ENCODE measurements at places on chromosomes 12 and 14.

GRCh38 chr14:36723530-36723929, 61.9 kb downstream of the PAX9 start:
- no peak for DNase-seq

- no peak for DNase-seq
These were observed 2.1 kb downstream of the KCNC2 start for GRCh38 chr12:75207338-75208083.

DNA sequence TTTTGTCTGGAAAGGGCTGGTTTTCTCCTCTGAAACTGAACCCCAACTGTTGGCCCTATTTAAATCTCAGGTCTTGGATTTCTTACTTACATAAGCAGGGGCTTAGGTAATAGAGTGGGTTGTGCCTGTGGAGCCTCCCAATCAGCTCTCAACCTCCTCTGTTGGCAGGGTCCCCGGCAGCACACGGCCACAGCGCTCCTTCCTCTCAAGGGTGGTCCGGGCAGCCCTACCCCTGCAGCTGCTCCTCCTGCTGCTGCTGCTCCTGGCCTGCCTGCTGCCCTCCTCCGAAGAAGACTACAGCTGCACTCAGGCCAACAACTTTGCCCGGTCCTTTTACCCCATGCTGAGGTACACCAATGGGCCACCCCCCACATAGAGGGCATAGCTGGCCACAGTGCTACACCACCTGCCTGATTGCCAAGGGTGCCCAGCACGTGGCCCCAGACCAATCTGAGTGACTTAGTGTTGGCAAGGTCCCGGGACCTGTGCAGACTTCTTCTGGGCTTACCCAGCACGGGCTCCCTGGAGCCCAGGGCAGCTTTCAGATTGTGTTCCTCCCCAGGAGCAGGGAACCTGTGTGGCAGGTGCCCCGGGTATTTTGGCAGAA, 68.9 kb downstream of the ESR2 start:
- no peak for DNase-seq

- peak; percentile 24 for DNase-seq
These were observed 84.3 kb upstream of the TTC7B start for GRCh38 chr14:90900476-90901083.

- DNase-seq = peak; percentile 33
These were observed 147.8 kb upstream of the KRR1 start for GRCh38 chr12:75658901-75659823.

GRCh38 chr12:955939-956338, 6.4 kb upstream of the RAD52 start:
- DNase-seq = no peak

GRCh38 chr14:25350021-25350420, 300.1 kb upstream of the STXBP6 start:
- no peak for DNase-seq

- DNase-seq = no peak
These were observed 76.1 kb downstream of the STON2 start for GRCh38 chr14:81324011-81324410.

GRCh38 chr12:119725523-119725922, 57.6 kb downstream of the PRKAB1 start:
- DNase-seq = no peak

DNA sequence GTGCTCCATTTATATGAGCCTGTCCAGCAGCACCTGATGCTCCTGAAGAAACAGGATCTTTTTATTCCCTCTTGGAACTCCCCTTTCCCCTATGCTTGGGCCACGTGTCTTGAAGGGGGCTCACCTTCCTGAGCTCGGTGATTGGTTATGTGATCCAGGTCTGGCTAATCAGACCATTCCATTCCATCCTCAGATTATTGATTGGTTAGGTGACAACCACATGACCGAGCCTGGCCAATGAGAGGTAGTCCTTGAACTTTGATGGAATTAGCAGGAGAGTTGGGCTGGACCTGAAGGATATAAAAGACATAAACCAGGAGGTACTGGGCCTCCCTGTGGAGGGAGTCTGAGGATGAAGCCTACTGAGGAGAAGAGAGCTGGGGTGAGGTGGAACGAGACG, 216.6 kb upstream of the LHX5 start:
- no peak for DNase-seq

DNA sequence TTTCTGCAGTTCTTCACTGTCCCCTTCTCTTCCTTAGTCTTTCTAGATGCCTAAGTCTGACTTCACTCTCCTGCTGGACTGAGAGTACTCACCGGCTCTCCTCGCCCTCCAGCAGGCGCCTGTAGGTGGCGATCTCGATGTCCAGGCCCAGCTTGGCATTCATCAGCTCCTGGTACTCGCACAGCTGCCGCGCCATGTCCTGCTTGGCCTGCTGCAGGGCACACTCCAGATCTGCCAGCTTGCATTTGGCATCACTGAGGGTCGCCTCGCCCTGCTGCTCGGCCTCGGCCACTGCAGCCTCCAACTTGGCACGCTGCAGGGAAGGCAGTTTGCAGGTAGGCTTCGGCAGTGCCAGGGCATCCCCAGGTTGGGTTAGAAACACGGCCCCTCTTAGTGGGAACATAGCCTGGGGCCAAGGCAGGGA, 5.2 kb downstream of the KRT84 start:
- DNase-seq = peak; percentile 17

GRCh38 chr14:43503508-43503907, 1003.6 kb downstream of the FSCB start:
- DNase-seq = no peak

- DNase-seq = no peak
These were observed 33.3 kb upstream of the GCH1 start for GRCh38 chr14:54935958-54936357.

GRCh38 chr12:119601877-119602733, 8.5 kb downstream of the TMEM233 start:
- no peak for DNase-seq

DNA sequence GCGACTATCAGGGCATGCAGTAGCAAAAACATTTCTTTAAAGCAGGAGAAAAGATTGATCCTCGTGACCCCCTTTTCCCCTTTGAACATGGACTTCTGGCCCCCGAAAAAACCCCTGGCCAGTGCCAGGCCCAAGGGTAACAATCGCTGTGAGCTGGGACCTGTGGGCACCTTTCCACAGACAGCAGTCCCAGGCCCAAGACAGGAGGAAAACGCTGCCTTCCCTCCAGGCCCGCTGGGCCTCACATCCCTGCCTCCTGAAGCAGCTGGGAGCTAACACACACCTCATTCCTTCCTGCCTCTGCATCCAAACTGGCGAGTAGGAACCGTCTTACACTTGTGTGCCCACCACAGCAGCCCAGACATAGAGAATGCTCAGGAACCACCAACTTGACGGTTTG, 1.2 kb downstream of the VWF start:
- DNase-seq = no peak

GRCh38 chr12:11628353-11628752, 21.1 kb upstream of the ETV6 start:
- no peak for DNase-seq

GRCh38 chr14:24734917-24735500, 101.0 kb upstream of the GZMB start:
- peak; percentile 57 for DNase-seq

- no peak for DNase-seq
These were observed 666.8 kb upstream of the TMEM132C start for GRCh38 chr12:127600211-127600610.

DNA sequence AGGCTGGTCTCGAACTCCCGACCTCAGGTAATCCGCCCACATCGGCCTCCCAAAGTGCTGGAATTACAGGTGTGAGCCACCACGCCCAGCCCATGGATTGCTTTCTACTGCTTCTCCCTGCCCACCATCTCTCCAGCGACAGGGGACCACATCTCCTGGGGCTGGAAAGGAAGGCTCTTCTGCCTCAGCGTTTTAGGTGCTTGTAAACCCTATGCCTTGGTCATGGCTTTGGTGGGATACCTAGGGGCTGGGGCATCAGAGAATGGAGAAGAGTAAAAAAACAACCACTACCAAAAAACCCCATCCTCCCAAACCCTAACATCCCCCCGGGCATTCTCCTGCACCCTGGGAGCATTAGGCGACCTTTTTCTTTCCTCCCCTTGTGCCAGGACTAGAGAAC, 1.1 kb upstream of the TMEM121 start:
- no peak for DNase-seq

GRCh38 chr14:65228956-65229747, 126.8 kb upstream of the MAX start:
- no peak for DNase-seq

GRCh38 chr12:100935929-100936328, 141.4 kb downstream of the ANO4 start:
- DNase-seq = no peak

GRCh38 chr14:94770251-94770749, 387 bp upstream of the GSC start:
- DNase-seq = no peak

GRCh38 chr12:113651662-113652061, 180.0 kb upstream of the LHX5 start:
- no peak for DNase-seq

- peak; percentile 45 for DNase-seq
These were observed 325 bp upstream of the CLIP1 start for GRCh38 chr12:122422730-122423257.

DNA sequence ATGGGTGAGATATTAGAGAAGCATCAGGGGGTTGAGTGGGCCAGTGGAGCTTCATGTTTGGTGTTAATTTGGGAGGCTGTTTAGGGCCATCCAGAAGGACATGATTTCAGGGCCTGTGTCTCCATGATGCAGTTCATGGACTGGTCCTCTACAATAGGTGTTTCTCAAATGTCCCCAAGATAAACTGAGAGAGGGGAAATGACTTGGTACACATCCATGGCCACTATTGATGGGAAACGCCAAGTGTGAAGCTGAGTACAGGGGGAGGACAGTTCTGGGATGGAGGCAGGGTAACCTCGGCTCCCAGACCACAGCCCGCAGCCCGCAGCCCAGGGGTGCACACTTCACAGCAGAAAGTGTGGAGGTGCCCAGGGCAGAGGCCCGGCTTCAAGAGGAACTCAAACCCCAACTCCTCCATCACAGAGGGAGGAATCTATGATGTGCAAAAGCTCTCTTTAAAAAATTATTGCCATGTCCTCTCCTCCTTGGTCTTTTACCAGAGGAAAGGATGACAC, 33.3 kb downstream of the CACNA2D4 start:
- DNase-seq = no peak

GRCh38 chr12:6367065-6367968, 8.0 kb downstream of the SCNN1A start:
- peak; percentile 88 for DNase-seq

GRCh38 chr12:48285751-48286650, 64.7 kb downstream of the ZNF641 start:
- no peak for DNase-seq

GRCh38 chr12:10191865-10192264, 13.0 kb downstream of the TMEM52B start:
- DNase-seq = no peak

DNA sequence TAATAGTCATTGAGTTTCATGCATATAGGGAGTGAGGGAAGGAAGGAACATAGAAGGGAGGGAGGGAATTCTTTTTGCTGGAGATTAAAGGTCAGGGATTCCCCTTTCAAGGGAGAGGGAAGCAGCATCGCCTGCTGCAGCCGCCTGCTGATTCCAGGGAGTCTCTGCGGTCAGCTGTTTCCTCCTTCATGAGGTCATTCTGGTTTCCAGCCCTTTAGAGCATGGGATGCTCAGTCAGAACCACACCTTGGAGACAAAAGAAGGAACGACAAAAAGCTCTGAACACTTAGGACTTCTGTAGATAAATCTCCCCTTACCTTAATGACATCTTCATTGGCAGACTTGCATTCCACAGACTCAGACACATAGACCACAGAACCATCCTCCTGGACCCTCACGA, 923.0 kb upstream of the TMEM132C start:
- no peak for DNase-seq

- no peak for DNase-seq
These were observed 173.4 kb upstream of the NTF3 start for GRCh38 chr12:5258498-5258897.

GRCh38 chr14:36820901-36821300, 159.2 kb downstream of the PAX9 start:
- DNase-seq = no peak

DNA sequence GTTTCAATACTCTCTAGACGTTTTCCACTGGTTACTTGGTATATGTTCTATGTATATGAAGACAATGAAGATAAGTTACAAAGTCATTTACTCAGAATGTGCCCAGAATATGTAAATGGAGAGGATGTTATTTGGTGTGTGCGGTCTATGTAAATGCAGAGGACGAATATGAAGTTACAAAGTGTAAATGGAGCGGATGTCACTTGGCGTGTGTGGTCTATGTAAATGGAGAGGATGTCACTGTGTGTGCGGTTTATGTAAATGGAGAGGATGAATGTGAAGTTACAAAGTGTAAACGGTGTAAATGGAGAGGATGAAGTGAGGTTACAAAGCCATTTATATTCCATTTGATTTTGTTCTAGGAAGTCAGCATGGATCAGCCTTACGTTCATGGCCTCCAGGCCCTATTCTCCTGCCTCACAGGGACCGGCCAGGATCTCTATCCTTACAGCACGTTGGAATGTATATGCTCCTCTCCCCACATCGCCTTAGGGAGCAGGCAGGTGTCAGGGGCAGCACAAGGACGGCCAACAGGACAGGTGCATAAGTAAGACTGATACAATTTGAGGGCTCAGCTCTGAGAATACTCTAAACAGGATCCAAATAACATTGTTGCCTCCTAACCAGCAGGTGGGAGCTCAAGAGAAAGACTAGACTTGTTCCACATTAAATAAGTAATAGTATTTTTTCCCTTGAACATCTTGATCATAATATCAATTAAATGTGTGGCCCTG, 42.4 kb downstream of the GLRX5 start:
- DNase-seq = no peak

- DNase-seq = peak; percentile 44
These were observed 41.2 kb downstream of the SLC38A1 start for GRCh38 chr12:46227616-46228015.

- no peak for DNase-seq
These were observed 69.5 kb upstream of the DICER1 start for GRCh38 chr14:95226801-95227200.

- DNase-seq = no peak
These were observed 208.6 kb downstream of the MED13L start for GRCh38 chr12:116068853-116069252.

GRCh38 chr12:92155733-92156132, 10.1 kb upstream of the BTG1 start:
- DNase-seq = no peak

- no peak for DNase-seq
These were observed 68.9 kb upstream of the SAV1 start for GRCh38 chr14:50736932-50737419.

DNA sequence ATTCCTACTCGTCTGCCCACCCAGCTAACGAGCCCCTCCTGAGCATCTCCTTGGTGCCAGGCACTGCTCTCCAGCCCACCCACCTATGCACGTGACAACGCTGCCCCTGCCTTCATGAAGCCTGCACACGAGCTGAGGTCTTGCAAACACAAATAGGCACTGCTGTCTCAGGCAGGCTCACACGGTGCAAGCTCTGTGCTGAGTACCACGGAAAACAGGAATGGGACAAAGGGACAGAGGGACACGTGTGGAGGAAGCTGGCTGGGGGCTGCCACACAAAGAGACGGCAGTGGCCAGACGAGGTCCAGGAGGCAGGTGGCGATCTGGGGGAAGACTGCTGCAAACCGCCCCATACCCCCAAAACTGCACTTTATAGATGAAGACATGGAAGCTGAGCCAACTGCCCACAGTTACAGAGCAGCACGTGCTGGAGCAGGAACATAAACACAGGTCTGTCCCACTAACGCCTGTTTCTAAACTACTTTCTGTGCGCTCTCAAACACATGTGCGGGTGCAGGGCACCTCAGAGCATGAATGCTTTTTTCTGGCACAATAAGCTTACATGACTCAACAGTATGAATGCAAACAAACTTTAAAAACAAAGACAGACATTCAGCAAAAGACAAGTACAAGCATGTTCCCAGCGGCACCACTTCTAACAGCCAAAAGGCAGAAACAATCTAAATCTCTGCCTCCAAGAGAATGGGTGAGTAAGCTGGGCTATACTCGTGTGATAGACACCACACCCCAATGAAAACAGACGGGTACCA, 64.5 kb downstream of the AMN start:
- DNase-seq = no peak
